ENCODE measurements at places on chromosomes 12 and 14.
A peak's percentile ranks its signal among the peaks of the same experiment; 100 is the strongest.

DNA sequence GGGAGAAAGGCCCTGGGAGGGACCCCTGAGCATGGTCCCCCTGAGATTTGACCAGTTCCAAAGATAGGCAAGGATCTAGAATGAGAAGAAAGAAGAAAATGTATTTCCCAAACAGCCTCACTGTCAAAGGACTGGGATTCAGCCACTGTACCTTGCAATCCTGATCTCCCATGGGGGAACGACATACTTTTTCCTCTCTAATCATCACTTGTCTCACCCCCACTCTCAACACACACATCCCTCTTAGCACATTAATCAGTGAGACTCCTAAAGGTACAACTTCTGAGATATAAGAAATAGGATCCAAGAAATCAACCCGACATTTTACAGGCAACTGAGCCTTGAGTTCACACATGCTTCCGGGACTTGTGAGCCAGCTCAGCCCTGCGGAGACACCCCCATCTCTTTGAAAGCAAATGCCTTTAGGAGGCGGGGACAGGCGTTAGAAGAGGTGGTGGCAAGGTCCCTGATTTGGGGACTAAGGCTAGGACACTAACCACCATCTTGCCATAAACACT lies 1.4 kb downstream of the MAP3K9 start:
- no peak for DNase-seq

DNA sequence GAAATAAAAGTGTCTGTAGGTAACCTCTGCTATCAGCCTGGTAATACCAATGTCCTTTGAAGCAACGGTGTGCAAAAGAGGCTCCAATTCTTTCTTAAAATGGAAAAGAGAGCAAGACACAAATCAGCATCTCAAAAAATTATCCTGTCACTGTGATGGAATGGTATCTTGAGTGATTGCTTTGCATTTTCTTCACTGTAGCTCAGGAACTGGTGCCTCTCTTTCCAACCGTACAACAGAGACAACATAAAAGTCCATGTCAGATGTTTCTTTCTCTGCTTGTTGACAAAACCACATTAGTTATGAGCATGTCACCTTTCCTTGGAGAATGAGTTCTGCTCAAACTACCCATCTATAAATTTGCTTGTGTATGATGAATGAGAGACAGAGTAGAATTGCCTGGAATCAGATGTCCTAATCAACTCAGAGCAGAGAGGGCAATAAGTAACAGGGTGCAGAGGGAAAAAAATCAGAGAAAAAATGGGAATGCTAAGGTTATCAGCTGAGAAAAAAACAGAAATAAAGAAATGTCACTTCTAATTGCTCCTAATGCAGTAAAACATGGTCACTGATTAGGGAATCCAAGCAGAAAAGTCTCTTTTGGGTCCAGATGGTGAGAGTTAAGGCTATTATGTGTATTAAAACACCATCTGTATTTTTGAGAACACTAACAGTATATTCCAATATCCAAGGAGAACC lies 465.0 kb upstream of the ATP2B1 start:
- no peak for DNase-seq

- no peak for DNase-seq
These were observed 18.9 kb downstream of the ALDH2 start for GRCh38 chr12:111785651-111786050.

GRCh38 chr14:86943391-86944365 lies 1049.3 kb downstream of the GALC start:
- no peak for DNase-seq

DNA sequence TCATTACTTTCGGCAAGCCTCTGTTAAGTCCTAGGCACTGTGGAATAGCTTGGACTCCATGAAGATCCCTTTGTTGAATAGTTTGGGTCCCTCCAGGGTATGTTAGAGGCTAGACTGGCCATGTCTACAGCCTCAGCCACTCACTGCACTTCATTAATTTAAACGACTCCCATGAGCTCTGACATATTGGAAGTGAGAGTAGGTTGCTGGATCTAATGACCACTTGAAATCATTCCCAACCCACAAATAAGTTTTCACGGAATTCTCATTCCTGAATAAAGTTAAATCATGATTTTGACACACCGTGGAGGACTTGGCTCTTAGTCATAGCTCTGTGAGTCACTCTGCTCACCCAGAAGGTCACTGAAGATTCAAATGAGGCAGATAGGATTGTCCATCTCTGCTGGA lies 21.4 kb upstream of the APPL2 start:
- DNase-seq: no peak

DNA sequence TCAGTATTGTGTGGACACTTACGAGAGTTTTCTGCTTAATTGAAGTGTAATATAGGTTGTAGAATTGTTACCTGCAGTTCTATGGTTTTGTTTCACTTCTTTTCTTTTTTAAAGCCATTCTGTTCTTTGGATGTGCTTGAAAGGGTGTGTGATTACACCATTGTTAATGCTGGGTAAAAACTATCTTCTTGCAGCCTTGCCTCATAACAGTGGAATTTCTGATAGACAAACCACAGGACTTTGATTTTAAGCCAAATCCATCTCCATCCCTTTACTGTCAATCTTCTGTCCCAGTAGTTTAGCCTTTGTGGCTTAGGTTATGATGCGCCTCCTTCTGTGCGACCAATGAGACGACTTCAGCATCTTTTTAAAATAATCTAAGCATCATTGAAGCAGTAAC lies 182.3 kb downstream of the PELI2 start:
- no peak for DNase-seq

GRCh38 chr12:48129376-48129775 lies 10.2 kb downstream of the PFKM start:
- no peak for DNase-seq

DNA sequence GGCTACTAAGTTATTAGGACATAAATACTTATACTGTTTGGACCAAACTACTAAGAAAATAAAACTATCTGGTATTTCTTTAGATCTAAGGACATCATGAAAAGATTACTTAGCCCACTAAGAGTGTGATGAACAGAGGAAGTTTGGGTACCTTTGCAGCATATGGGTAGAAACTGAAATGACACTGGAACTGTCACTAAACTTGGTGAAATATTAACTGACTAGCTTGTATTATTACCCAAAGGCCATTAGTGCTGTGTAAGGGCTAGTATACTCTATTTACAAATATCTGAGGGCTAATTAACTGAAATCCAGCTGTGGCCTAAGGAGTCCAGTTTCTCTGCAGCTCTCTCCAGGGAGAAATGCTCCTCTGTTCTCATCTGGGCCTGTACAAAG lies 45.5 kb downstream of the PAWR start:
- DNase-seq: no peak

- no peak for DNase-seq
These were observed 594 bp downstream of the ARHGDIB start for GRCh38 chr12:14960548-14961465.

GRCh38 chr12:18589316-18589715 lies 148.5 kb downstream of the PLCZ1 start:
- DNase-seq: no peak

DNA sequence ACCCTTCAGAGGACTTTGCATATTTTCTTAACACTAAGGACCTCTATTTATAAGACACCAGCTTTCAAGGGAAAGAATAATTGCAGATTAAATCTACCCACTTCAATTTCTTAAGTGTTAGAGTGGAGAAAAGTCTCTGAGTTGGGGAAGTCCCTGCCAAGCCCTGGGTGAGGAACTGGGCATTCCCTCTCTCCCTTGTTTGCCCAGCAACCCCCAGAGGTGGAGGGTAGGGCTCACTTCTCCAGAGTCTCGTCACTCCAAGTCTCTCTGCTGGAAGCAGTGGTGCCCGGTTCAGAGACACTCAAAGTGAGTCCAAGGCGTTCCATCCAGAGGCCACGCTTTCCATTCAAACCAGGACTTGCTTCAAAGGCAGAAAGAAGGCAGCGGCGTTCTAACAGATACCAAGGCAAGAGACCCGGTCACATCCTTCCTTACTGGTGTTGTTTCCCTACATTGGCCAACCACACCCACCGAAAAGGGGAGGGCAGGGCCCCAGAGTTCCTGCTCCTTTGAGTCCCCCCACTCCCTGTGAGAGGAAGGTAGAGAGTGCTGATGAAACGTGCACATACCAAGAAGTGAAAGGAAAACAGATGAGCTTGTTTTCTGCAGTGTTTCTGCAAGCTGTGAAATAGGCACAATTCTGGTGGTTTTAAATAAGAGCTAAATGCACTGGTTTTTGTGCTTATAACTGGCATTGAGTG lies 6.1 kb upstream of the BDKRB2 start:
- DNase-seq: no peak

DNA sequence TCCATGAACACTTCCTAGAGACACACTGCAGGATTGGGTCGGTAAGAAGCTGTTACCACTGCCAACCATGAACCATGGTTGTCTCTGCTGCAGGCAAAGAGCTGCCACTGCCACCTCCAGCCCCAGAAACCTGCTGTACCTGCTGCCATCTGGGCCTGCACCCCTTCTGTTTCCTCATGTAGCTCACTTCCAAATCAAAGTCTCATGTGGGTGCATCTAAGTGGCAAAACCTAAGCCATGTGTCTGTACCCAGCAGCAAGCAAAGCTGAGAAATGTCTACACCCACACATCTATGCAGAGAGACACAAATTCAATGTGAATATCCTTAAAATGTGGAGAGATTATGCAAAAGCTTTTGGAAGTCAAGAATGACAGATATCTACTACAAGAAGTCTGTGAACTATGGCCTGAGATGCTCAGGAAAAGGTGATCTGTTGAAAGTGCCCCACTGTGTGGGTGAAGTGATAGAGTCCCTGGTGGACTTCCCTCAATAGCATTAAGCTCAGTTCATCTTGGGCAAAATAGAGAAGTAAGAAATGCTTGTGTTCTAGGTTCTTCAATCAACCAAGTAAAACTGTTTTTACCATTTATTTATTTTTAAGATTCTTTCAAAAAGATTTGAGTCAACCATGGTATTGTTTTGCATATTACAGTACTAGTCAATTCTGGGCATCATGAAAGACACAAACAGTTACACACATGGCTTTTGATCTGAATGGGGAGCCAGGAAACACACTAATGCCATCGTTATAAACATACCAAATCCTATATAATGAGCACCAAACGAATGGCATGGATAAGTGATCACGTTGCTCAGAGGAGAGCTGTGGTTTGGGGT lies 64.4 kb downstream of the FOS start:
- DNase-seq: no peak

- peak; percentile 21 for DNase-seq
These were observed 21.3 kb downstream of the TBX3 start for GRCh38 chr12:114662512-114663177.

DNA sequence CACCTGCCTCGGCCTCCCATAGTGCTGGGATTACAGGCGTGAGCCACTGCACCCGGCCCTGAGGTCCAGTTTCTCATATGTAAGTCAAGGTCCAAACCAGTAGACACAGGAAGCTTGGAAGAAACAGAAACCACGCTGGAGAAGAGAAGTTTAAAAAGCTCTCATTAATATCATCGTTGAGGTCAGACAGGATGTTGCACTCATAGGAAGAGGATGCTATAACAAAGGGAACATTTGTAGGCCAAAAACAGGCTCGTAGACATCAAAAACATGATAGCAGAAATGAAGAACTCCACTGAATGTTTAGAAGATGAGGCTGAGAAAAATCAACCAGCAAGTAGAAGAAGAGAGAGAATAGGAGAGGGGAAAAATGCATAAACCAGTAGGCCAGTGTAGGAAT lies 46.8 kb downstream of the ACACB start:
- no peak for DNase-seq

DNA sequence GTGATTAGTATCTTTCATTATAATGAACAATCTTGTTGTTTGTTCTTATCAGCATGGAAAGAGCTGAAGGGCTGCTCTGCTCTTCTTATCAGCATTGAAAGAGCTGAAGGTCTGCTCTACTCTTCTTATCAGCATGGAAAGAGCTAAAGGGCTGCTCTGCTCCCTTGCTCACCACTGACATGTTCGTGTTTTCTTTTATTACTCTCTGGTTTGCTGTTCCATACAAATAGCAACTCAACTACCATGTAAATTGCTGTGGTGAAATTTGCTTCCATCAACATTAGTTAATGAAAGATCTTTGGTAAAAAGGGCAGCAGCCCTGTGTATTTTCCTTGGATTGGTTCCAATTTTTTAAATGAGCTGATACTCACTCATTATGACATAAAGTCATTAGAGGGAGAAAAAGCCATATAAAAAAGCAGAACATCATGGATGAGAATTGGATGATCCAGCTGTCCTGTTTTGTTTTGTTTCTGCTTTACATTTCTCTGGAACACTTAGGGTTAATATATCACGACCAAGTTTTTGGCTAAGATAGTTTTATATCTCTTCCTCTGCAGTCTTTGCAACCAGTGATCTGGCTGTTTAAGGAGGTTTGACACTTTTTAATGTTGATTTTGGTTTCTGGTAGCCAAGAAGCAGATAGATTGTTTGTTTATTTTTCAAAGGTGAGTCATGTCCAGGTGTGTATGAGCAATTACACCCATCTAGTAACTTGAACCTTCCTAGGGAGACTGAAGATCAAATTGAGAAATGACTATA lies 356.6 kb downstream of the CEP128 start:
- no peak for DNase-seq

DNA sequence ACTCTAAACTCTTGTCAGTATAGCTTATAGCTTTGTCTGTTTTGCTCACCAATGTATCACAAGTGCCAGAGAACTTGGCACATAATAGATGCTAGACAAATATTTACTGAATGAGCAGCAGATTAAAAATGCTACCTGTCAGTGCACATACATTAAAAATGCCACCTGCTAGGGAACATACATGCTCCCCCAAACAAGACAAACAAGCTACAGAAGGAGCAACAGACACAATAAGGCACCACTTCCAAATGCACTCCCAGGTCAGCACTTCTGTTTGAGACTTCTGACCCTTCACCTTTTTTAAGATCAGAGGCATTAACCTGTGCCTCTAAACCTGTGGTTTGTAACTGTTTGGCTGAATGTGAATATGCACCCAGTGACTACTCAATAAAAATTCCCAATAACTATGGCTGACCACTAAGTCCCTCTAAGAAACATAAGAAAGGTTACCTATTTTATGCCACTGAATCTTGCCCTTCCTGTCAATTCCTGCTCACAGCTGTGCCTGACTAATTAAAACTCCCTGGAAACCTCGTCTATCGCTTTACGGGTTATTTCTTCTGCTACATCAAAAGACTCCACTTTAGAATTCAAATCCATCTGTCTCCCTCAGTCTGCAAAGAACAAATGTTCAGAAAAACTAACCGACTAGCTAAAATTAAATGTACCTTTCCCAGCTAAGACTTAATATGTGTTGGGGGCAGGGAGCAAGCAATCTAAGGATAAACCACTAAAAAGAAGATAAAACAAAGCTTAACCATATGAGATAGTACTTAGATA lies 41.0 kb downstream of the HECTD4 start:
- DNase-seq: no peak

DNA sequence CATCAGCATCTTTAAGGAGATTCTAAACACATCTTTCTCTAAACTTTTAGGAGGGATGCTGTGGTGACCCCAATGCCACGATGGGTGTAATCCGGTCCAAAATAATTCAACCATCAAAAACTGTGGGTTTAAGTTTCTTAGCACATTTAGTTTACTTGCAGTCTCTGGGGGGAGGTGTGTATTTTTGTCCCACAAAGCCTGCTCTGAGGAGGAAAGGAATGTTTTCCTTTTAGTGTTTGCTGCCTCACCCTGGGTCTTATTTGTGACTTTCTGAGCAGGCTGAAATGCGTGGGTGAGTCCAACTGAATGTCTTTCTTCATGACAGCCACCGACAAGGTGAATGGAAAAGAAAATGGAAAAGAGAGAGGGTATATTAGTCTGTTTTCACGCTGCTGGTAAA lies 1324.7 kb downstream of the AACS start:
- no peak for DNase-seq

- no peak for DNase-seq
These were observed 102.2 kb downstream of the PAH start for GRCh38 chr12:102814691-102815367.
